Small intestine (tissue), 16 donors: ENCODE measurements at places on chromosomes 7 and 10.

DNA sequence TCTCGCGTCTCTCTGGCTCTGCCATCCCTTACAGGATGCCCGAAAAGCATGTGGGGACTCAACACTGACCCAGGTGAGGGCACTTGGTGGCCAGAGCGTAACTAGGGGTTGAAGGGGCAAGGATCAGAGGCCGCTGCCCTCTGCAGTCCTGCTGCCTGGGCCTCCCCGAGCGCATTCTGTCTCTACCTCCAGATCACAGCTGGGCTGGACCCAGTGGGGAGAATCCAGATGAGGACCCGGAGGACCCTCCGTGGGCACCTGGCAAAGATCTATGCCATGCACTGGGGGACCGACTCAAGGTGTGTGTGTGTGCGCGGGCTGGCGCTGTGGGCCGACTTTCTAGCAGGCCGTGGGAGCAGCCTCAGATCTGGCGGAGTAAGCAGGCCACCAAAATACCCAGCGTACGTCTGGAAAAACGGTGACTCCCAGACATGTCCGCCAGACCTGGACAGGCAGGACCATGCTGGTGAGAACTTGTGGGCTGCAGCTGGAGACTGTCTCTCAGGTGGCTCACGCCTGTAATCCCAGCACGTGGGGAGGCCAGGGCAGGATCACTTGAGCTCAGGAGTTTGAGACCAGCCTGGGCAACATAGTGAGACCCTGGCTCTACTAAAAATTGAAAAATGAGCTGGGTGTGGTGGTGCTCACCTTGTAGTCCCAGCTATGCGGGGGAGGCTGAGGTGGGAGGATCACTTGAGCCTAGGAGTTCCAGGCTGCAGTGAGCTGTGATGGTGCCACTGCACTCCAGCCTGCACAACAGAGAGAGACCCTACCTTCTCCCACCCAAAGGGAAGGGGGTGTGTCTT is 3.2 kb downstream of the GNB2 start:
- peak; percentile 11 for DNase-seq

- DNase-seq = no peak
Observed at GRCh38 chr10:62306663-62307062, 38.0 kb upstream of the RTKN2 start.

DNA sequence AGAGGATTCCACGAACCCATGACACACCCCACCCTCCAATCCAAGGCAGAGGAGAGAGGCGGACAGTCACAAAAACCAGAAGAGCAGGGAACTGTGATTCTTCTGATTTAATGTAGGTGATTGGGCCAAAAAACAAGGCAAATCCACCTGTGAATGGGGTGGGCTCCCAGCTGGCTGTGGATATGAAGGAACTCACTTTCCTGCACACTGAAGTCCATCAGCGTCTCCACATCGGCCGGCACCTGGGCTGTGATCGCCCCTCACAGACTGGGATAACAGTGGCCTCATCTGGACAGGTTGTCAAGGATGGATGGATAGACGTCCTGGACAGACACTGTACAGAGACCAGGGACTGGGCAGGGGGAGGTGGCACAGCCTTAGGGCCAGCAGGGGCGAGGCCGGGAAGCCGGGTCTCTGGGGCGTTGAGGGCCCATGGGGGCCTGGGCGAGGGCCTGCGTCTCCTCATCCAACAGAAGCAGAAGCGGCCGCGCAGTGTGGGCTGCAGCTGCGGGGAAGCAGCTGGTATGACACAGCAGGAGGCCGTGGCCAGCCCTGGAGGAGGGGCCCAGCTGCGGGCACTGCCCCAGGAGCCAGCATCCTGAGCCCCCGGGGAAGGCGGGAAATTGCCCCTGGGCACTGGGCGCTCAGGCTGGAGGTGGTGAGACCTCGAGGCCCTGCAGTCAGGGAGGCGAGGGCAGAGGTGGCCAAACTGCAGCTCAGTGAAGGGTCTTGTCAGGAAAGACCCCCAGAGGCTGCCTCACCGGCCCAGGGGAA is 54.2 kb downstream of the DIP2C start:
- DNase-seq = no peak

- DNase-seq = no peak
Observed at GRCh38 chr7:70322856-70323255, 724.6 kb downstream of the AUTS2 start.

DNA sequence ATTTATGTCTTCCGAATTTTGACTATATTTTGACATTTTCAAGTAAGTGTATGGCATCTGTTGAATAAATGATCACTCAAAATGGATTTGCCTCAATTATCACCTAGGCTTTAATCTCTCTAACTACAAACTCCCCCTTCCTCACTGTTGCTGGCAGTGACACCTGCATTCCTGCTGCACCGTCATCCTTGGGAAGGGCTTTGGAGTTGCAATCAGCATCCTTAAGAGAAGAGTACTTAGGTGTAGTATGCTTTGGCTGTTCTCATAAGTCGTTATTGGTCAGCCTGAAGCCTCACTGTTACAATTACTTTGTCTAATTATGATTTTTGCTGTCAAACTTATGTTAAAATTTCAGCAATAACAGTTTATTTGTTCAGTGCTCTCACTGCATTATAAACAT is 415.0 kb downstream of the NRG3 start:
- no peak for DNase-seq

DNA sequence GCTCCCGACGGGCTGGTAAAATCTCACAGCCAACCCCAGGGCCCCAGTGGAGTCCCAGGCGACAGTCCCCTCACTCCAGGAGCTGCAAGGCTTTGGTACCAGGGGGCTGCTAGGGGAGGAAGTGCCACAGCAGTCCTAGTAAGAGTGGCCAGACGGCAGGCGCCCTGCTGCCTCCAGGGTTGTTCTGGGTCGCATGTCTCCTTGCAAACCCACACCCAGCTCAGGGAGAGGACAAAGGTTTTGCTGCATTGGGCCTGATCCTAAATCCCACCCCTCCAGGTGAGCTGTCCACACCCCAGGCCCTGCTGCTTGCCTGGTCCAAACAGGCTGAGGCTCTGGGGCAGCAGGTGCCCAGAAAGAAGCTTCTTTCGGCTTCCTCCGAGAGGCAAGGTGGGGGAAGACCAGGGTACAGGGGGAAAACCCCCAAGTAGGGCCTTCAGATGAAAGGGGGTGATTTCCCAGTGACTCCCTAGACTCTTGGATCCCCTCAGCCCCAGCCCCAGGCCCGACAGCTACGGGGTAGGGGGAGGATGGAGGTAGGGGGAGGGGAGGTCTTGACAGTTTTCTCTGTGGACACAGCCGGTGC is 4.2 kb upstream of the KCP start:
- no peak for DNase-seq

- no peak for DNase-seq
Observed at GRCh38 chr10:12508165-12508564, 158.8 kb downstream of the CAMK1D start.

DNA sequence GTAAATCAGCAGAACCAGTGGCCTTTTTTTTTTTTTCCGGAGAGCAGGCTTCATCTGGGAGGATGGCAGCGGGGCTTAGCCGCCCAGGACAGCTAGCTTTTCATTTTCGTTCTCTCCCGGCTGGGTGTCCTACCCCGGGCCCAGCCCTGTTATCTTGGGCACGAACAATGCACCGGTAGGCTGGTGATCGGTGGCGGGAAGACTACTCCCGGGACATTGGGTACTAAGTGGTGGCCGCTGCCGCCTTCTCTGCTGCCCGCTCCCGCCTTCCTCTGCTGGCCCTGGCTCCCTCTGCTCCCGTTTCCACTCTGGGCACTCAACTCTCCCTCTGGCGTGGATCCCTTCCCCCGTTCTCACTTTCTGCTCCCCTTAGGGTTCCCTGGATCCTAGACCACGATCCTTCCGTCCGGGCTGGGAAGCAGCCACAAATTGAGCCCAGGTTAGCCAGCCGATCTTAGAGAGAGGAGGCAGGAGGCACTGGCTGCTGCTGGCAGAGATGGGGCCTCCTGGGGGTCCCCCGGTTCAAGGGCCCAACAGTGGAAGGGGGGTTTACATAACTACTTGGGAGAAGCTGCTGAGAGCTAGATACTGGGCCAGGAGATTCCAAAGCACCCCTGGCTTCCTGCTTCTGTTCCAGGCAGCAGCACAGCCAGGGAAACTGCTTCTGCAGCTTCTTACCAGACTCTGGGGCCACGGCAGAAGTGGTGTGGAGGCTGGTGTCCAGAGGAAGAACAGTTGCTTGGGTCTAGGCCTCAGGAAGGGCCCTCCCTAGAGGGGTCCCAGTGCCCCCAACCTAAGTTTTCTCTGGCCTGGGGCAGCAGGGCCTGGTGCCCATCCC is 1.8 kb downstream of the TLX1 start:
- no peak for DNase-seq

DNA sequence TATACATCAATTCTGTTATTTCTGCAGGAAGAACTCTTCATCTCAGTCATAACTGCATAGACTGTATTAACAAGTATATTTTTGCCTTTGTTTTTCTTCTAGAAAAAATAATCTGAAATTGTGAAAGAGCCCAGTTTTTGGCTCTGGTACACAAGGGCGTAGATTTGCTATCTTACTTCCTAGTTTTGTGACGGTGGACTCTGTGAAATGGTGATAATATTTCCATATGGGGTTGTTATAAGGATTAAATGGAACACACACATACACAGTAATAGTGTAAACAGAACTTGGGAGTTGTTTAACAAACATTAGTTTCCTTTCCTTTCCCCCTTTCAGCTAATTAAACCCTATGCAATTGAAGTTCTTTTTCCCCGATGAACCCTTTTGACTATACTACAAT is 108.7 kb downstream of the MKLN1 start:
- DNase-seq = no peak

DNA sequence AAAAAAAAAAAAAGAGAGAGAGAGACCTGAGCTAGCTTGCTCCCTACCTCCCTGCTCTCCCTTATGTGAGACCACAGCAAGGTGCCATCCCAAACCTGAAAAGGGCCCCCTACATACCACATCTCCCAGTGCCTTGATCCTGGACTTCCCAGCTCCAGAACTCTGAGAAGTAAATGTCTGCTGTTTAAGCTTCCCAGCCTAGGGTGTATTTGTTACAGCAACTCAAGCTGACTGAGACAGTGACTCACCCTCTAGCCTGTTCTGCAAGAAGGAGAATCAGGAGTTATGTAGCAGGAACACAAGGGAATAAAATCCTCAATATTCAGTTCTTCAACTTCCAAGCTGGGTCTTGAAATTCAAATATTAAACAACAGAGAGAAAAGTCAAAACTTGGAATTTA is 52.1 kb upstream of the TMEM72 start:
- DNase-seq = no peak

DNA sequence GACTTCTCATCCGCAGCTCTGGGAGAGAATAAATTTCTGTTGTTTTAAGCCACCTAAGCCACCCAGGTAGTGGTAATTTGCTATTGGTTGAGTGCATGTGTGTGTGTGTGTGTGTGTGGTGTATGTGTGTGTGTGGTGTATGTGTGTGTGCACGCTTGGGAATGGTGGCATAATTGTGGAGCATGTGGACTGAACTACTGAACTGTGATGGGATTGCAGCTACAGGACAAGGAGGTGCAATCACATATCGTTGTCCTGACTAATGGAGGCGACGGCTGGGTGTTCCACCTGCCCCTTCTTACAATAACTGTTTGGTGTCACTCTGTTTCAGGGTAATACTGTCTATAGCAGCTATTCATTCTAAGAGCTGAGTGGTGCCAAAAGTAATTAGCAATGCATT is 448.7 kb upstream of the PFKP start:
- DNase-seq = no peak

DNA sequence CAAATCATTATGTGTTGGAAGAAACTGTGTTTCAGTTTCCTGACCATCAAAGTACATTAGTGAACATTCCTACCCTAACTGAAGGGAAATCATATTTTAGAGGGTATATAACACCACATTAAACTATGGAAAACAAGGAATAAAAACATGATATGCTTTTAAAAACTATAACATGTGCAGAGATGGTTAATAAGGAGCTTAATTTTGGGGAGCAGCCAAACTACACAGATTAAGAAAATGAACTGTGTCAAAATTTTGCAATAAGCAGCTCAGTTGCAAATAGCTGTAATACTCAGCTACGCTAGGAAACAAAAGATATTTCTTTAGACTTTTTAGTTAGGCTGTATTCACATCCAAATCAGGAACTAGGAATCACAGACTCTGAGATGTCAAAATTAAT is 1115.7 kb upstream of the CELF2 start:
- no peak for DNase-seq

DNA sequence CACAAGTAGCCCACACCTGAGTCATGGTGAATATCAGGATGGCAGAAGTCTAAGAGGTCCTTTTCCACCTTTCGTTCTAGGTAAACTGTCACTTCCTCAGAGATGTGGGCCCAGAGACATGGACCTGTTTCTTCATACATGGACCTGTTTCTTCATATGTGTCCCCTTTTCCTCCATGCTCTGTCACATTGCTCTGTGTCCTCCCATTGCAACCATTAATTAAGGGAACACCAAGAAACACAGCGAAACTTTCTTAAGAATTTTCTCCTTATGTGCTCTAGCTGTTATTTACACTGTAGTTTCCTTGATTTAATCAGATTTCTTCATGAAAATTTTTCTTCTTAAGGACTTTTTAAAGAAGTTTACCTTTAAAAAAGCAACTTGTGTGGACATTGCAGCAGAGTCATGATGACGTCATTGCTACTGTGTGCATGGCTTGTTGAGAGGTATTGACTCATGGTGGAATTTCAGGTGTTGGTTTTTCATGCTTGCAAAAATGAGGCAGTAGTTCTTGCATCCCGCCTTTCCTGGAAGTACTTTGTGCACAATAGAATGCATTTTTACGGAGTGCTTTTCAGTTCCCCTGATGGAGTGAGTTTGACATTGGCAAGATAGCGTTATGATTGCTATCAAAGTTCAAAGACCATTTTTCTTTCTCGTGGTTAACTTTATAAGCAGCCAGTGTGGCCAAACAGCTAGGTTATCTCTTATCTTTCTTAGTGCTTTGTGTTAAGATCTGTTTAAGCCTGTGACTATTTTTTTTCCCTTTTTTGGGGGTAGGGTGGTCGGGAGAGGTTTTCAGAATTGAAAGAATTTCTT is 37.7 kb downstream of the CFAP58 start:
- no peak for DNase-seq

- no peak for DNase-seq
Observed at GRCh38 chr7:51012569-51013217, 230.0 kb upstream of the GRB10 start.

DNA sequence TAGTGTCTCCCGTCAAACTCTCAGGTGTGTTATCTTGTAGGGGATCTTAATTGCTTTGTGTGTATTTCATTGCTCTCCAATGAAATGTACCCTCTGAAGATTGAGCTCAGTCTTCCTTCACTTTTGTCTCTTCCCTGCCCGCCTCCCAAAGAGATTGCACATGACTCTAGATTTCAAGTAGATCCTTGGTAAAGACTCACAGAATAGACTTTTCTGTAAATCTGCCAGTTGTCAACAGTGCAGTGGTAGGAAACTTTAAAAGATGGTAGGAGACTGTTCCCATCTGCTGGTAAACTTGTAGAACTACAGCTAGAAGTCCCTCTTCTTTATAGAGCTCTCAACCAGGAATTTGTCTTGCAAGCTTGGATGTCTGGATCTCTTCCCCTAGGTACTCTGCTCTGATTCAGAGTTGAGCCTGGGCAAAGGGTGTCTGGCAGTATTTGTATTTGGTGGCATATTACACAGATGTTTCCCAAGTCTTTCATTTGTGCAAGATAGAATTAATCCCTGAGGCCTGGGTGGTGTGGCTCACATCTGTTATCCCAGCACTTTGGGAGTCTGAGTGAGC is 9.6 kb downstream of the CCL26 start:
- peak; percentile 50 for DNase-seq
